ENCODE measurements at places on chromosomes 5 and 9. TPM values are rescaled to one million over a fixed set of nuclear protein-coding genes. Genes with fewer than 3 reads are reported as not detected.

The PIP5KL1 gene
- polyA plus RNA-seq: 4.3 TPM

The PELO gene
- polyA plus RNA-seq: 29.6 TPM

The OR13C2 gene
- polyA plus RNA-seq: not detected

The WDR41 gene
- polyA plus RNA-seq: 16.0 TPM

The SLC6A18 gene
- 1.5 TPM for polyA plus RNA-seq

The SLC2A6 gene
- 2.5 TPM for polyA plus RNA-seq

The OR1L8 gene
- not detected for polyA plus RNA-seq

The TRIM7 gene
- 5.7 TPM for polyA plus RNA-seq

The PCDHGB6 gene
- polyA plus RNA-seq: 0.22 TPM

The SREK1 gene
- polyA plus RNA-seq: 22.2 TPM

The TNC gene
- 9.4 TPM for polyA plus RNA-seq

The FAM169A gene
- 3.5 TPM for polyA plus RNA-seq

The CDH9 gene
- polyA plus RNA-seq: 1.7 TPM

The CDH12 gene
- polyA plus RNA-seq: 0.17 TPM

The NRG2 gene
- 4.6 TPM for polyA plus RNA-seq

The SCGB3A1 gene
- polyA plus RNA-seq: 2.3 TPM

The PCA3 gene
- 0.11 TPM for polyA plus RNA-seq

The PCDHAC1 gene
- polyA plus RNA-seq: 0.43 TPM

The HSD17B4 gene
- 212 TPM for polyA plus RNA-seq

The IL6ST gene
- polyA plus RNA-seq: 39.2 TPM

The TRPM6 gene
- polyA plus RNA-seq: 2.0 TPM

The PCDHA6 gene
- polyA plus RNA-seq: 0.80 TPM

The ANXA1 gene
- 65.2 TPM for polyA plus RNA-seq

The ARL14EPL gene
- polyA plus RNA-seq: not detected

The PLPPR1 gene
- polyA plus RNA-seq: 21.6 TPM

The ANKRD33B gene
- polyA plus RNA-seq: 4.8 TPM

The ZFP2 gene
- 3.1 TPM for polyA plus RNA-seq

The MYORG gene
- 13.5 TPM for polyA plus RNA-seq

The FGF1 gene
- 89.7 TPM for polyA plus RNA-seq

The KCNIP1 gene
- polyA plus RNA-seq: 3.1 TPM

The FAM193B gene
- polyA plus RNA-seq: 61.0 TPM

The FUT7 gene
- polyA plus RNA-seq: not detected

The PCDHA9 gene
- polyA plus RNA-seq: not detected

The BTNL8 gene
- polyA plus RNA-seq: 1.2 TPM

The C5orf34 gene
- 0.71 TPM for polyA plus RNA-seq

The SPINK7 gene
- 1.8 TPM for polyA plus RNA-seq

The PCDHB2 gene
- 2.2 TPM for polyA plus RNA-seq

The THBS4 gene
- polyA plus RNA-seq: 1.8 TPM

The SOHLH1 gene
- not detected for polyA plus RNA-seq

The S100Z gene
- polyA plus RNA-seq: 0.69 TPM

The MRRF gene
- polyA plus RNA-seq: 38.8 TPM

The RNF183 gene
- polyA plus RNA-seq: 8.1 TPM

The SMIM32 gene
- polyA plus RNA-seq: 63.6 TPM

The PSD2 gene
- 0.09 TPM for polyA plus RNA-seq

All from kidney (tissue), 22 donors.